ENCODE measurements at places on chromosomes 7 and 10.

- peak; percentile 28 for DNase-seq
Measured at GRCh38 chr7:108016841-108017775, 14.1 kb upstream of the LAMB1 start.

DNA sequence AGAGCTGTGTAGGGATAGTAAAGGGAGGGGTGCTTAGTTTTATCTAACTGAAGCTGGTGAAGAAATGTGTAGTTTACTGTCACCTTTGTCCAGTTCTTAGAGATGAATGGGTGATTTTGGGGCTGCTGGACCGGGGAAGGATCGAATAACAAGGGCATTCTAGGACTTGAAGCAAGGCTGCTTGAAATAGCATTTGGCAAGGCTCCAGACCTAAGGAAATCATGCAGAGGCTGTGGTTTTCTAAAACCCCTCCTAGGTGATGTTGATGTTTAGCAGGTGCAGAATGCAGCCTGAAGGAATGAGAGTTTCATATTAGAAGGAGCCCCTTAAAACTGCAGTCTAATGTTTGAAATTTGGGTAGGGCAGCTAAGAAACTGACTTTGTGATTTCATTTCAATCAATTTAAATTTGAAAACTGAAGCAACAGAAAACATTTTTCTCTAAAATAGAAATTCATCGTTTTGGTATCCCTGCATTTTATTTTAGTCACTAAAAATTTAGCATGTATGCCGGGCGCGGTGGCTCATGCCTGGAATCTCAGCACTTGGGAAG, 68.5 kb downstream of the TET1 start:
- no peak for DNase-seq

- DNase-seq, result no peak
Measured at GRCh38 chr10:26837139-26837538, 23.6 kb downstream of the ABI1 start.

DNA sequence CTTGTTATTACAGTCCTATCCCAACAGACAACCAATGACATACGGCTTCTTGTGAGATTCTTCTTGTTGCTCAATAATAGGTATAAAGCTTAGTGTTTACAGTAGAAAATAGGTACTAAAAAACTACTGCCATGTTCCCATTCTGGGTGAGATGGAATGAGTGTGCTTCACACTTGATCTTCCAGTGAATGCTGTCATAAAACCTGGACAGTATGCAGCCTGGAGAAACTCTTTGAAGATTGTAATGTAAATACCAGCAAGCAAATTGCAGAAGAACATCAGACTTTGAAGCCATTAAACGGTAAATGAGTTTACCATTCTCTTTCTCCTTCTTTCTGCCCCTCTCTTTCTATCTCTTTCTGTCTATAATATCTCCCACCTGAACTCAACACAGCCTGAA, 663.7 kb upstream of the COBL start:
- no peak for DNase-seq

GRCh38 chr10:71705582-71705981, 14.0 kb downstream of the C10orf105 start:
- DNase-seq, result no peak

GRCh38 chr7:50405221-50405620, 44.9 kb downstream of the FIGNL1 start:
- no peak for DNase-seq

DNA sequence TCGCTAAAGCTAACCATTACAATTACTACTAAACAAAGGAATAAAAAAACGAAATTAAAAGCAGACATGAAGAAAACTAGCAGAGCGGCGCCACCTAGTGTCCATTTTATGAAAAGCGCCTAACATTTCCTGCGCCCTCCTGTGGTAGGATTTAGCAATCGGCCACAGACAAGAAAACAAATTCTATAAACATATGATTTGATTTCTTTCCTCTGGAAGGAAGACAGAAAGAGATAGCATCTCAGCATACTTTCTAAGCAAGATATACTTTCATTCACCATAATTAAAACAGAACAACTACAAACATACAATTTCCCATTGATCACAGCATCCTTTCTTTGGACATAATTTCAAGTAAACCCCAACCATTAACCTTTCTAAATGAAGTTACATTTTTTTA, 337.7 kb upstream of the NPVF start:
- DNase-seq, result peak; percentile 44

- no peak for DNase-seq
Measured at GRCh38 chr7:87116315-87116714, 35.9 kb upstream of the DMTF1 start.

GRCh38 chr10:99782447-99783286, at the start of gene ABCC2:
Gene ABCC2 (plus strand): TSS chr10:99782640. CDS start chr10:99782845, 205 bp downstream.
- DNase-seq, result no peak

GRCh38 chr7:105060437-105060836, 46.4 kb downstream of the KMT2E start:
- no peak for DNase-seq

DNA sequence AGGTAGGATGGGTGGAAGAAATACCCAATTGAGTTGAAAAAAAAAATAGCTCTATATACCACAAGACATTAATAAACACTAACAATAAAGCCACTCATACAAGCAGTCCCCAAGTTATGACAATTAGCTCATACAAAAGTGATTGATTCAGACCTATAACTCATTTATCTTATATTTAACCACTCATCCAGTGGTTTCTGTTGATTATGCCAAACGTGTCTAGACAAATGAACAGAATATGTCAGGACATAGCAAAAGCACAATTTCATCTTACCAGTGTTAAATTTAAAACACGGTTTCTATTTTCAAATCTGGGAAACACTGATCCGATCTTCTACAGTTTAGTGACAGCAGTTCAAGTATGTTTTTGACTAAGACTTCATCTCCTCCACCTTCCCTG, 17.0 kb downstream of the ABI1 start:
- DNase-seq, result no peak
